ENCODE measurements at places on chromosomes 12 and 14. TPM values are rescaled to one million over a fixed set of nuclear protein-coding genes. Genes with fewer than 3 reads are reported as not detected.

Gene ANHX
- total RNA-seq = not detected

- H3K4me3 ChIP-seq = no peak overlapping the region
- no peak overlapping the region for H3K27ac ChIP-seq
- H3K27me3 ChIP-seq = peaks cover 3% of the 10 kb centered on the region
- peaks cover 29% of the 10 kb centered on the region for H3K36me3 ChIP-seq
Observed at GRCh38 chr12:57720606-57721595, 17.6 kb downstream of the AGAP2 start.

- peaks cover 19% of the 10 kb centered on the region for H3K27me3 ChIP-seq
- H3K36me3 ChIP-seq = no peaks in the 10 kb centered on the region
- DNase-seq = no peak
- no peak overlapping the region for H3K27ac ChIP-seq
- H3K4me3 ChIP-seq = no peak overlapping the region
Observed at GRCh38 chr12:78880078-78880477, 15.5 kb downstream of the SYT1 start.

DNA sequence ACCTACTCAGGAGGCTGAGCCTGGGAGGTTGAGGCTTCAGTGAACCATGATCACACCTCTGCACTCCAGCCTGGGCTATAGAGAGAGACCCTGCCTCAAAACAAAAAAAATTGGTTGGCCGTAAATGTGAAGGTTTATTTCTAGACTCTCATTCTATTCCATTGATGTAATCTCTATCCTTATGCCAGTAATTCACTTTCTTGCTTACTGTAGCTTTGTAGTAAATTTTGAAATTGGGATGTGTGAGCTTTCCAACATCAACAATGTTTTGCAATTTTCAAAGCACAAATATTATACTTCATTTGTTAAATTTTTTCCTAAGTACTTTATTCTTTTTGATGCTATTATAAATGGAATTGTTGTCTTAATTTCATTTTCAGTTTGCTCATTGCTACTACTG lies 24.6 kb downstream of the LIN52 start:
- no peaks in the 10 kb centered on the region for H3K27me3 ChIP-seq
- no peak overlapping the region for H3K4me3 ChIP-seq
- H3K27ac ChIP-seq = no peak overlapping the region
- no peaks in the 10 kb centered on the region for H3K4me1 ChIP-seq

- no peak overlapping the region for H3K27ac ChIP-seq
- no peak for DNase-seq
- no peaks in the 10 kb centered on the region for H3K27me3 ChIP-seq
- peaks cover 28% of the 10 kb centered on the region for H3K4me1 ChIP-seq
- no peak overlapping the region for H3K4me3 ChIP-seq
- H3K36me3 ChIP-seq = no peaks in the 10 kb centered on the region
Observed at GRCh38 chr14:51614707-51615106, 37.0 kb upstream of the FRMD6 start.
